ENCODE measurements at places on chromosomes 6 and 20. TPM values are rescaled to one million over a fixed set of nuclear protein-coding genes. Genes with fewer than 3 reads are reported as not detected.

Gene UNC93A
- 5.3 TPM for total RNA-seq

Gene NRM
- total RNA-seq = 1.8 TPM

Gene TFAP2A
- 0.45 TPM for total RNA-seq

Gene ZBTB46
- total RNA-seq = 4.7 TPM

Gene CALHM4
- not detected for total RNA-seq

Gene DZANK1
- total RNA-seq = 0.55 TPM

Gene LY6G6F
- total RNA-seq = not detected

Gene EYS
- total RNA-seq = 1.3 TPM

Gene BTNL2
- total RNA-seq = not detected

Gene GPX5
- not detected for total RNA-seq

Gene TSPYL4
- 5.2 TPM for total RNA-seq

Gene PNLDC1
- total RNA-seq = 0.23 TPM

Gene NFATC2
- 4.6 TPM for total RNA-seq

Gene STK35
- total RNA-seq = 10.1 TPM

Gene MTFR2
- total RNA-seq = not detected

Gene NHSL1
- total RNA-seq = 59.8 TPM

Gene IL17A
- total RNA-seq = not detected

Gene ARMH2
- not detected for total RNA-seq

Gene MAFB
- 35.3 TPM for total RNA-seq

Gene SPDEF
- 0.15 TPM for total RNA-seq

Gene BMP6
- 3.6 TPM for total RNA-seq

Gene PRDM13
- not detected for total RNA-seq

Gene DEF6
- total RNA-seq = 1.5 TPM

Gene CALHM5
- 0.20 TPM for total RNA-seq

Gene TMEM30A
- 57.0 TPM for total RNA-seq

Gene KIF13A
- total RNA-seq = 16.7 TPM

Gene B3GAT2
- 0.05 TPM for total RNA-seq

Gene C6orf163
- 1.2 TPM for total RNA-seq

Gene FERMT1
- total RNA-seq = 0.23 TPM

Gene COL21A1
- total RNA-seq = 0.43 TPM

Gene CHRNA4
- 145 TPM for total RNA-seq

Gene HCK
- total RNA-seq = 3.7 TPM

Gene RNF182
- 0.05 TPM for total RNA-seq

Gene SLCO4A1
- total RNA-seq = 1.7 TPM

Gene ME1
- total RNA-seq = 13.7 TPM

All from left lobe of liver (tissue), 2 donors.